HS-5 (cell line): ENCODE measurements at places on chromosomes 3 and 15.
A peak's percentile ranks its signal among the peaks of the same experiment; 100 is the strongest.

- DNase-seq, result no peak
Measured at GRCh38 chr3:192408007-192408646, 319.2 kb downstream of the FGF12 start.

DNA sequence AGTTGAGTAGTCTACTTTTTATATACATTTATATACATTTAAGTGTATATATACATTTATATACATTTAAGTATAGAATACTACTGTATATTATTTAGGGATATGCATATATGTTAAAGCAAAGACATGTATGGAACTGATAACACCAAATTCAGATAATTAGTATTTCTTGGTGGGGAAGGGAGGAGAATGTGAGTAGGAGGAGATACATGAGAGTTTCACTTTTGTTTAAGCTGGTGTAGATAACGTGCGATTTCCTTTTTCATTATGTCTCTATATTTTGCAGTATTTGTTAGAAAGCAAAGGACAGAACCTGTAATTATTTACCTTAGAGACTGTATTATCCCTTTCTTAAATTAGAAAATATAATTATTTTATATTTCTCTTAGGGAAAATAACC lies 16.6 kb upstream of the NIT2 start:
- no peak for DNase-seq

GRCh38 chr3:169147238-169148008 lies 516.1 kb downstream of the MECOM start:
- no peak for DNase-seq

- peak; percentile 81 for DNase-seq
Measured at GRCh38 chr3:144774897-144775296, 803.3 kb downstream of the DIPK2A start.

DNA sequence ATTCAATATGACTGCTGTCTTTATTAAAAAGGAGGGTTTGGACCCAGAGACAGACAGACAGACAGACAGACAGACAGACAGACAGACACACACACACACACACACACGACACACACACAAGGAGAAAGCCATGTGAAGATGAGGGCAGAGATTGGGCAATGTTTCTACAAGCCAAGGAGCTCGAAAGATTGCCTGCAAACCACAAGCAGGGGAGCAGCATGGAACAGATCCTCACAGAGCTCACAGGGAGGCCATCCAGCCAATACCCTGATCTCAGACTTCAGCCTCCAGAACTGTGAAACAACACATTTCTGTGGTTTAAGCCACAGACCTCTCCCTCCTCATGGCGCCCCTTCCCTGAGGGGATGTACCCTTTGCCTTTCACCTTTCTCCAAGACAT lies 35.8 kb upstream of the ABHD2 start:
- no peak for DNase-seq

- DNase-seq, result no peak
Measured at GRCh38 chr3:52190294-52191074, 7.5 kb upstream of the ALAS1 start.
